Nephron progenitor cell (in vitro differentiated cells): ENCODE measurements at places on chromosomes 3 and 15.
A peak's percentile ranks its signal among the peaks of the same experiment; 100 is the strongest.

GRCh38 chr3:45583021-45583851, 11.3 kb upstream of the LIMD1 start:
- DNase-seq = no peak

DNA sequence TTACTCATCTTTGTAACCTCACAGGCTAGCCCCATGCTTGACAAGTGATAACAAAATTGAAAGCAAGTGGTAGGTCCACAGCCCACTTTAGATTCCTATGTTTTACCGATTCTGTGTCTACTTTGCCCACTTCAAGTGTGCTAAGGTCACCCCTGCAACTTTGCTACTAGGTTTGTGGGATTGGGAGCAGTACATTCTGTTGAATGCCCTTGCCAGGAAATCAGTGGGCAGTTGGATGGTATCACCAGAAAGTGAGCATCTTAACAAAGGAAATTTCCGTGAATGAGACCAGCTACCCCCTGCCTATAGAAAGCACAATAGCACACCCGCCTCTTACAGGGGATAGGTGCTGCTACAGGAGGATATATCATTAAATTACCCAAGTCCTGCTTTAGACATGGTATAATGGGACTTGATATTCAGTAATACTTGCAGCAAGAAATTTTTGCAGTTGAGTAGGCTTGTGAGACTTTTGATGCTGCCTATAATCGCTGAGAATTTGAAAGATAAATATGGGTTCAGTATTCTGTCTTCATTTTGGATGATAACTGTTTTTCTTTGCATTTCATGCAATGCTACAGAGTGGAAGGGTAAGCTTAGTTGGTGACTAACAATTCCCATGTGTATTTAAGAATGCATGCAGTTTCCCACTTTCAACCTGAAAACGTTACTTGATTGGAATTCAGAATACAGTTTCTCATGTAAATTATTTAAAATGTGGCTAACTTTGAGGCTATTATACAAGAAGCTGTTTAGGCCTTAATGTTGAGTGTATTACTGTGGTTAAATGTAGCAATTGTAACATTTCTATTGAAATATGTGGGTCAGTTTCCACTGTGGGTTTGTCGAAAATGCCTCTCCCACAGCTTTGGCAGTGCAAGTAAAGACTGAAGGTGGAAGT, 9.5 kb downstream of the EBLN2 start:
- no peak for DNase-seq

DNA sequence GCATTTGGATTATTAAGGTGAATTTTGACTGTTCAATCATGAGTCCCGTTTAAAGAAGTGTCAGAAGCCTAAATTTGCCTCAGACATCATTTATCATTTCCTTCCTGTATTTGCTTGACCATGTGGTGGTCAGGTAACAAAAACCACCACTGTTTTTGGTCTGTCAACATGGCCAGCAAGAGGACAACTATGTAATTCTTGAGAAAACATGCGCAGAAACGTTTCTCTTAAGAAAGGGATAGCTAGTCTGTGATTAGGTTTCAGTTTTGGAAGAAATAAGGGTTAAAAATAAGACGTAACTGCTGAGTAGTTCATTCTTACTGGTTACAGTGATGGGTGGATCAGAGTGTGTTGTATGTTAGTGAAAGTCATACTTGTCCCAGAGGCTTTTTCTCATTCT, 204.5 kb downstream of the AKAP13 start:
- no peak for DNase-seq

- no peak for DNase-seq
Measured at GRCh38 chr3:72337480-72337855, 510.8 kb downstream of the SHQ1 start.

DNA sequence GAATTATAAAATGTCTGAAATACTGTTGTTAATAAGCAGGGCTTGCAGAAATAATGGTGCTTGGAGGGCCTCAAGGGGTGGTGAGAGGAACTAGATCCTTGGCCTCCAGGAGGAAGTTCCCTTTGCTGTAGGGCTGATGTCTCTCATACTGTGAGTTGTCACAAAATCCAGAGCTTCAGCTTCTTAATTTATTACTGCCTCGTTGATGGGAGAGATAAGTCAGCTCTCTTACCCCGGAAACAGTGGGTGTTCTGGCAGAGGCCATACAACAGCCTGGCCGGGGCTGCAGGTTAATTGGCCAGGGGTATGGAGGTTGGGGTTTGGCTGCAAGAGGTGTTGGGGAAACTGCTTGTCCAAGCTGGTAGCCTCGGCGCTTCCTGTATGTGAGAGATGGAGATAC, 15.5 kb downstream of the MAPKAPK3 start:
- DNase-seq = no peak

- DNase-seq = no peak
Measured at GRCh38 chr15:99406716-99407487, 155.6 kb downstream of the LRRC28 start.

DNA sequence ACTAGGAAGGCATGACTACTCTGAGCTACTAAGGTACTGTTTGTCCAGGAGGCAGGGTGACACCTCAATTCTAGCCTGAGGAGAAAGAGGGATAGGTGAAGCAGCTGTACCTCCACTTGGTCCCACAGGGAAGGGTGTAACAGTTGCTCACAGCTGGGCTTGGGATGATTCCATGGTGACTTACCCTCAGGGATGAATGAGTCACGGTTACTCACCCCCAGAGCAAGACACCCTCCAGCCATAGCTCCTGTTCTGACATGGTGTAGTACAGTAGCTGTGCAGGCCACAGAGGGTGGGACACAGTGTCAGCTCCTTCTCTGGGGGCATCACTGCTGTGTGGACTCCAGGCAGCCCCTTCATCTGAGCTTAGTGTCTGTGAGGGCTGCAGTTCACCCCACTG, 868.6 kb upstream of the SEMA6D start:
- no peak for DNase-seq

DNA sequence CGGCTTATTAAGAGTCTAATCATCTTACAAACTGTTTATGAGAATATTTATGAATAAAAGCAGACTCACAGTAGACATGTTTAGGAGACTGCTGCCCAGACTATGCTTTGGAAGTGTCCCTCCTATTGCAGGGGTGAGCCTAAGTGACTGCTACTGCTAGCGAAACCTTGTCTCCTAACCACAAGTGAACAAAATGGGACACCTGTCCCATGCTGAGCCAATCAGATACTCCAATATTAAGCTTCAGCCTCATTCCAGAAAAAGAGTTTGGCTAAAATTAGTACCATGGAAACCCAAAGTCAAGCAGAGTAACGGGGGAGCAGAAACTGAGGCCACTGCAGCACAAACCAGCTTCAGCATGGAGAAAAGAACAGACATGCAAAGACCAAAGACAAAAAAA, 4.6 kb downstream of the DENND6A start:
- DNase-seq = no peak

- no peak for DNase-seq
Measured at GRCh38 chr15:80228959-80229610, 22.9 kb downstream of the CTXND1 start.

DNA sequence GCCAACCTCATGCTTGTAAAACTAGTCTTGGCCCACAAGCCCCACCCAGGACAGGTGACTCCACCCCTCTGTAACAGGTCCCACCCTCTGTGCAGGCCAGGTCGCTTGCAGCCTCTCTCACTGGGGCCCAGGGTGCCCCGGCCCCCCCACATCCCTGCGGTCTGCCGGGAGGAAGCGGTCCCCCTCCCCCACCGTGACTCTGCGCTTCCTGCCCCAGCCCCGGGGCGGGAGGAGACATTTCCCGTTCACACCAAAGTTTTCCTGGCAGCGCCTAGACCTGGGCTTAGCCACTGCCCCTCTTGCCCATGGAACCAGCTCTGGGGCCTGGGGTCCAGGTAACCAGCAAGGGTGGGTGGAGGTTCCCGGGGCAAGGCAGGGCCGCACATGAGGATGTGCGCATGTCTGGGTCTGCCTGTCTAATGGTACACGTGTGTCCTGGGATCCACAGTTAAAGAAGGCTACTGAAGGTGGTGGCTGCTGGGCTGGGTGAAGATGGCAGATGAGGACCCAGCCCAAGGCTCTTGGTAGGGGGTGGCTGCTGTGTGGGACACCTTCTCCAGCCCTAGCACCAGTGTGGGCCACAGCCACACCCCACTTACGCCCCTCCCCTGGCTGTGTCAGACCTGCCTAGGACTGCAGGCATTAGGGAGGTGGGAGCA, 8.4 kb downstream of the NBEAL2 start:
- DNase-seq = no peak

DNA sequence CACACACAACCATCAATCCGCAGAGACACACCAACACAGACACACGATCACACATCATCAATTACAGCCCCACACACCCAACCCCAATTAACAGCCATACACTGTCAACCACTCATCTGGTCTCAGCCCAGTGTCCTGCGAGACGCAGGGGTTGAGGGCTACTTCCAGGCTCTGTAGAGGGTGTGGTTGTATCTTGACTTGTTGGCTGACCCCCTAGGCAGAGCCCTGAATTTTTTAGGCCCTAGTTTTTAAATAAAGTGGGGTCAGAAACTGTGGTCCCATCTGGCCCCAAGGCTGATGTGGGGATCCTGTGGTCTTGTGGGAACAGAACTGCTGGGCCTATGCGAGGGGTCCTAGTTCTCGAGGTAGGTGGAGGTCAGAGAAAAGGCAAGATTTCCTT, 9.2 kb downstream of the VILL start:
- no peak for DNase-seq

DNA sequence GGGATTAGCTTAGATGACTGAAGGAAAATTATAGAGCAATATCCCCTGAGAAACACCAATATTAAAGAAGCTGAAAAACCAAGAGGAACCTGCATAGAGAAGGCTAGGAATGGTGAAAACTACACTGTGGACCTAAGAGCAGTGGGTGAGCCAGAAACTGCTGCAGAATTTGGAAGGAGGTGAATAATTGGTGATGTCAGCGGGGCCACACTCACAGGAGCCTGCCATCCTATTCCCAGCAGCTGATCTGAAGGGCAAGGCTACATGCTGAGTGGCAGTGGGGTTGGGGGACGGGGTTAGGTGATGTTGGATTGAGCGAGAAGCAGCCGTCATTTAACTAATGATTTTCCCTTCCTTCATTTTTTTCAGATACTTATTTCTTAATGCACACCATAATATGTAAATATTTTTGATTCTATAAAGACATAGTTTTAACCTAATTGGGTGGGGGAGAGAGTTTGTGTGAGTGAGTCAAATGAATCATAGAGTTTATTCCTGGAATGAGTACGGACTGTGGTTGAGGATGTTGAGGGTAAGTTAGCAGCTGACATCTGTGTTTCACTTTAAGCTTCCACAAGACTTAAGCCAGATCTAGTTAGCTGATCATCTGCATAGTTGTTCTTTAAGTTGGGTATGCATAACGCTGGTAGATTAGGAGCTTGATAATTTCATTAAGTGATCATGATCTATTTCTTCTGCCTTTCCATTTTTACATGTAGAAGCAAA, 222.8 kb downstream of the PTPRG start:
- no peak for DNase-seq

GRCh38 chr15:22980189-22981050, at the start of gene CYFIP1:
Gene CYFIP1, minus strand, starts transcription at chr15:22980368. Its CDS starts 33,083 bp downstream, at chr15:22947285.
- peak; percentile 80 for DNase-seq

- DNase-seq = no peak
Measured at GRCh38 chr3:53616971-53617892, 122.8 kb downstream of the CACNA1D start.

GRCh38 chr3:127141921-127142730, 50.8 kb upstream of the PRR23E start:
- no peak for DNase-seq

DNA sequence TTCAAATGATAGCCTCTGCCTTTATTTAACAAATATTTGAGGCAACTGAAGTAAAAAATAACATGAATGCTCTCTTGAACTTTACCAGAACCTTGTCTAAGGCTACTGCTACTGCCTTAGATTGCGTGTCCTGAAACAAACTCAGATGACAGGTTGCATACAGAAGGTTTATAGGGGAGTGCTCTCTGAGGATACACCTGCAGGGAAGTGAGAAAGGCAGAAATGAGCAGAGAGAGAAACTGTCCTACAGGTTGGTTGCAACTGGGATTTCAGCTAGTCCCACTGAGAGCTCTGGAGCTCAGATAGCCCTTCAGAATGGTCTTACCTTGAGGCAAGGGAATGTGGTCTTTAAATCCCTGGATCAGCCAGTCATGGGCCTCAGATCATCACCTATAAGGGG, 165.5 kb downstream of the IL5RA start:
- no peak for DNase-seq

DNA sequence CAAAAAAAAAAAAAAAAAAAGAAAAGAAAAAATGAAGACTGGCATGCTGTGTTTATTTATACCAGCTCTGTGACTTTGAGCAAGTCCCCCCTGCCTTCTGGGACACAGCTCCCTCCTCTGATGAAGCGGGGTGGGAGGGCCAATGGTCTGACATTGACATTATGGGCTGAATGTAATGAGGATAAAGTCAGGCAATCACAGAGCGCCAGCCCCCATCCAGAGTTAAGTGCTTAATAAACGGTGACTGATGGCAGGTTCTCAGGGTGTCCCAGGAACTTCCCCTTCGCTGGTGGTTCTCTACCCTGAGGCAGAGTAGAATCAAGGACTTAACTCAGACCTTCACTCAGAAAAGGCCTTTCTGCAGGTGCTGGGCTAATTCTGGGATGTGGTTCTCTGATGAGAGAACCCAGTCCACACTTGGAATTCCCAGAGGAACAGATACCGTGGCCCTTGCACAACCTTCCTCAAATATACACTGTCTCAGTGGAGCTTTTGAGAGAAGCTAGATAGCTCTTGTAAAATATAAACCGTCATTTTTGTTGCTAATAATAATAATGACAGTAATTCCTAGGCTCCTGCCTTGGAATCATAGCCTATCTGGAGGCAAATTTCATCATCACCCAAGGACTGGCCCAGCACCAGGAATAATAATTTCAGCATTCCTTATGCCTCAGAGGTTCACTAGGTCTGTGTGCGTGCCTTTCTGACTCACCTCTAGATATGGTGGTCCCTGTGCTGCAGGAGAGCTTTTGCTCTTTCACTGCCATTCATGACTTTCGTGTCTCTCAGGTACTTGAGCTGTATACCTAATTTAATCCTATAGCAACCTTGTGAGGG, 115.8 kb downstream of the RPLP1 start:
- DNase-seq = no peak

DNA sequence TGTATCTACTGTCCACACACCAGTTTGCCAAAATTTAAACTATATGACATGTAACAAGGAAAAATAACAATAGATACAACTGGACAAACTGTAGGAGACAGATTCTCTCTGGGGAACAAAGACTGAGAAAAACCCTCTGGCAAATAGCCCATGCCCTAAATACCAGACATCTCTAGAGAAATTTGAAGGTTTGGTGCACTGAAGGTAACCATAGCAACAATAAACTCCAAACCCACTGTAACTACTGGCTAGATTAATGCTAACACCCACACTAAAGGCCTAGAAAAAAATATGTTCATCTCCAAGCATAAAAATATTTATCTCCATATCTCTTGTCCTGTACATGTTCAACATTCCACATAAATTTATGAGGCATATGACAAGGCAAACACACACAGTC, 267.1 kb downstream of the STXBP5L start:
- DNase-seq = no peak

GRCh38 chr3:130462089-130462488, 54.9 kb upstream of the COL6A6 start:
- DNase-seq = no peak

- DNase-seq = no peak
Measured at GRCh38 chr3:185764980-185765370, 59.9 kb downstream of the IGF2BP2 start.
